ENCODE measurements at places on chromosomes 5 and 9.

DNA sequence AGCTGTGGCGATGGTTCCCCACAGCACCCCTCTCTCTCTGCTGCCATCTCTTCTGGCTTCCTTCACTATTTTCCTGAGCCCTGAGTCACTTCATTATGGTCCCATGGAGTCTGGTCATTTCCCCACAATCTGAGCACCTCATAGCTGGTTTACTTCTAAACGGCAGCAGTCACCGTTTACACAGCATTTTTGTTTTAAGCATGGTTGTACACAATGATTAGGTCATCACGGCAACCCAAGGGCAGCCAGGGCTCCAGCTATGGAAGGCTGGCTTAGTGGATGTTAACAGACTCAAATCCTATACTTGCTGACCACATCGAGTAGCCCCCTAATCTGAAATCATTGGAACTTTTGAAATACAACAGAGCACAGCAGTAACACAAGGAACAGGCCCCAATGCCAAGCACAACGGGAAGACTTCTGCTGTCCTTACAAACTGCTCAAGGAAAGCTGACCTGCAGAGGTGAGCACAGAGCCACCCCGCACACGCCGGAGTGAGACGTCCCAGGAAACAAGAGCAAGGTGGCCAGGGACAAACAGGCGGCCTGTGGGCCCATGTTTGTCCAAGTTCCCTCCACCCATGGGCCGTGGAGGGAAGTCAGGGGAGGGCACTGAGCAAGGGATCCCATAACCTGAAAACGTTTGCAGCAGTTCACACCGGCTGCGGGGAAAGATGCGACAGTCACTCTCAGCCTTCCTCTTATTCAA, 22.9 kb downstream of the CAMSAP1 start:
- DNase-seq: no peak

DNA sequence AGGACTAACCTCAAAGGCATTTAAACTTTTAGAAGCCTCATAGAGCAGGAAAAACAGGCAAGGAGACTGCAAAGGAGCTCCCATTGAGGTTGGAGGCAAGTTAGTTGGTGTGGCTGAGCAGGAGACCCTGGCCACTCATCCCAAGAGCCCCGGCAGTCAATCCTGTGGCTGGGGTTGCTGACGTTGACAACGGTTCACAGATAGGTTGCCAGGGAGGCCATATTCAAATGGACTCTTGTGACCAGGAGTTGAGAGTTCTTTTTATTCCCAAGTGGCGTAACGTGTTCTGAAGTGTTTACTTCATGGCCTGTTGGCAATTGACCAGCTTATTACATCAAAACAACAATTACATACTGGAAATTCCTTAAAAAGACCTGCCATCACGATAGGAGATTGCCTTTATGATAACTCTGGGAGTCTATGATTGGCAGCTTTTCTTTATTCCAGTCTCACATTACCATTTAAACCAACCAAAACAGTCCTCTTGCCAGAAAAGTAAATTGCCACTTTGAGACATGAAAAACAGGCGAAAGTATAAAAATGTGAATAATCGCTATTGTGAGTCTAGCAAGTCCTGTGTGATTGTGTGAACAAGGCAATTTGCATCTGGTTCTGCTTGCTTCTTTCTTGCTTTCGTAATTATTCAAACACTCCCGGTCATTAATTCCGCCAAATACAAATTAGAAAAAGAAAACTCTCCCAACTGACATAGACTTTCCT, 394.9 kb downstream of the MED10 start:
- DNase-seq: no peak

DNA sequence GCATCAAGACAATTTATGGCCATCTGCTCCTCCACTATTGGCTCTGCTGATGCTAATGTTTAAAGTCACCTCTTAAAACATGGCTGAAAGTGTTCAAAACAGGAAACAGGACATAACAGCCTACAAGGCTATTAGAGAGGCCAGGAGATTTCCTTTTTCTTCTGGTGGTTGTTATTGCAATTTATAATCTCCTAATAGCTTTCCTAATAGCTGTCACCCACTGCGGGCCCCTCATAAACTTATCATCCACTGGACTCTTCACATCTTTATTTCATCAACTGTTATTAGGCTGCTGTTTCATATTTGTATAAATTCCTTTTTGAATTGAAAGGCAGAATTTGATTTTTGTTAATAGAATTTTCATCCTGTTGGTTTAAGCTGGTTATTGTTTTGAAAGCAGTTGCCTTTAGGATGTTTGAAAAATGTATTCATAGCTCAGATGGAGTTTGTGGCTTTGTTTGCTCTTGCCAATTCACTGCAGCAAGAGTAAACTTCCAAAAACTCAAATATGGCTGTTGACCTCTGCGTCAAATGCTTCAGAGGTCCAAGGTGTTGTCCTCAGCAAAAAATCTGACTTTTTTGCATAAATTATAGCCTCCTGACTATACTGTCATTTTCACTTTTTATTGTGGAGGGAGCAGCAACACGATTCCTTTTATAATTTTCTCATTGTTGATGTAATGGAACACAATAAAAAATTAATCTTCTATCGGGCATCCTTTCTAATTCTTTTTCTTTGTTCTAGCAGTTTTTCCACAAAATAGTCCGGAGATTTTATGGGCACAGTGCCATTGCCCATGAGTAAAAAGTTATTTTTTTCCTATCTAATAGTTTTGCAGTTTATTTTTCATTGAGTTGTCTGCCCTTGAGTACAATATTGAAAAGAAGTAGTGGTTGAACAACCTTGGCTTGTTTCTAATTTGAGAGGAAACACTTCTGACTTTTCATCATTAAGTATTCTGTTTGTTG, 69.3 kb downstream of the MAT2B start:
- DNase-seq: no peak

- DNase-seq: no peak
These were observed 233.9 kb upstream of the TBCA start for GRCh38 chr5:78009937-78010527.

DNA sequence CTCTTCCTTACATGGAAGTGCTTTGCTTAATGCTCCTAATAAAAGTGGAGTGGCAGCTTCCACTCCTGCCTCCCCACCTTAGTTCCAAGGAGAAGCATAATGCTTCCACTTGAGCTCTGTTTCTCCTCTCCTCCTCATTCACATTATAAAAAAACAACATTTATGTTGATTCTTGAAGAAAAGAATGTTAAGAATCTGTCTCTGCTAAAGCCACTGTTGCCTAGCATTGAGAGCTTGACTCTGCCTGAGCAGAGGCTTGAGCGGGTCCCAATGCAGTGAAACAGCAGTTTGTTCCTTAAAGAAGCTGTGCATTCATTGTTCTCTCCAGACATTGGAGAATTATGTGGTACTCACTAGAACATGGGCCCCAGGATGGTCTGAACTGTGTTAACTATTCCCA, 101.5 kb upstream of the GHR start:
- no peak for DNase-seq

GRCh38 chr5:147406636-147407035, 103.2 kb downstream of the DPYSL3 start:
- no peak for DNase-seq

DNA sequence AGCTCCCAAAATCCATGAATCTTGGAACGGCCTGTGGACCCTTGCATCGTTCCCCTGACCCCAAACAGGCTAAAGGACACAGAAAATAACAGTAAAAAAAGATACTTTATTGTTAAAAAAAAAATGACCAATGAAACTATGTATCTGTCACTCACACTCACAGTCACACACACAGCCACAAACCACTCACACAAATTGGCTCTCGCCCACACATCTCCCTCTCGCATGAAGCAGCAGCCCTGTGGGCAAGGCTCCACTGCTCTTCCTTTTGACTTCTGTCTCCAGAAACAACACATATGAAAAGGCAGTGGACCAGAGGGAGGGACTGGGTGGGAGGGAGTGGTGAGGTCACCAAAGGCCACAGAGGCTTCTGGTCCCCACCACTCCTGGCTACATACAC, 56.6 kb downstream of the SLC36A1 start:
- no peak for DNase-seq

- DNase-seq: no peak
These were observed 34.4 kb downstream of the SARDH start for GRCh38 chr9:133703591-133704399.

- no peak for DNase-seq
These were observed 42.5 kb upstream of the ROR2 start for GRCh38 chr9:91992461-91993041.

DNA sequence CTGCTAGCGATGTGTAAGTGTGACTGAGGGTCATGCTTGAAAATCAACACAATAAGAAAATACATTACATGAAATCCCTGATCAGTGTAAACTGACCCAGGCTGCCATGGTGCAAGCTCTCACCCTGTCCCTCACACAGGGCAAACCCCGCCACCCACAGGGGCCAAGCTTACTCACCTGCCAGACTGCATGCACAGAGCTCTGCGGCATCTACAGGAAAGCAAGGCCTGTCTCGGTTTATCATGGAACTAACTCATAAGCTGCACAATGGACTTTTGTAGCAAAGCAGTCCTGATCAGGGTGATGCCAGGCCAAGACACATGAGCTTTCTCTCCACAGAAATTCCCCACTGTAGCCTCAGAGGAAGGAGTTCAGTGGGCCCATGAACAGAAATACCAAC, 9.7 kb downstream of the IPPK start:
- no peak for DNase-seq

- no peak for DNase-seq
These were observed 21.0 kb downstream of the DBH start for GRCh38 chr9:133657120-133657661.

DNA sequence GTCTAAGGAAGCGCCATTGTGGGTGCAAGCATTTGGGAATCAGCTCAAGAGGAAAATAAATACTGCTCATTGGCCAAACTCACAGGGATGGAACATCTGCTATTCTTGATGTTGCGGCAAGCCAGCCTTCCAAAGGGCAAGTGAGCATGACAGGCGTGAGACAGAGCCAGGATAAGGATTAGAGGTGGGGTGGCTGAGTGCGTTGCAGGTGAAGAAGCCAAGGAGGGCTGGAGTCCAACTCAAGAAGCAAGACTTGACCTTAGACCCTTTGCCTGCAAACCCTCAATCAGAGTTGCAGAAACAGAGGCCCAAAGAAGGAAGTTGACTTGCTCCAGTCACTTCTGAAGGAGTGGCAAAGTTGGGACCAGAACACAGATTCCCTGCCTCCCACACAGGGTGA, 79.4 kb downstream of the WWC1 start:
- no peak for DNase-seq

GRCh38 chr9:111298731-111299598, 31.1 kb downstream of the OR2K2 start:
- peak; percentile 39 for DNase-seq

DNA sequence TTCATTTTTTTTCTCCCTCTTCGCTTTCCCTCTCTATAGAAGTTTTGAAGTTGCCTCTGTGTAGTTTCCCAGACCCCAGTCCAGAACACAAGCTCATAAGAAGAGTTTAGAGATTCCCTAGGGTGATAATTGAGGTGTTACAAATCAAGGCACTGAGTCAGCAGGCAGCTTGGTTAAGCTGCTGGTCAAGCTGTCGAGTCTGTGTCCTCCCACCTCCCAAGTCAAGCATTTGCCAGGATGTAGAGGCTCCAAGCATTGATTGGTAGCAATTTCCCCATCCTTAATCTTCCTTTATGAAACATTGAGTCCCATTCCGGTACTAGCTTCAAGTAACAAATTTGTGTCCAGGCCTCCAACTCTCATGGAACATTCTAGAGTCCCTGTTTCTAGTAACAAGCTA, 47.5 kb upstream of the SLC1A1 start:
- no peak for DNase-seq

GRCh38 chr5:139774980-139775661, 20.5 kb upstream of the PSD2 start:
- peak; percentile 73 for DNase-seq

GRCh38 chr5:174288439-174288838, 242.9 kb downstream of the NSG2 start:
- DNase-seq: no peak

- DNase-seq: no peak
These were observed 148.8 kb downstream of the RAB3C start for GRCh38 chr5:58731641-58732040.

DNA sequence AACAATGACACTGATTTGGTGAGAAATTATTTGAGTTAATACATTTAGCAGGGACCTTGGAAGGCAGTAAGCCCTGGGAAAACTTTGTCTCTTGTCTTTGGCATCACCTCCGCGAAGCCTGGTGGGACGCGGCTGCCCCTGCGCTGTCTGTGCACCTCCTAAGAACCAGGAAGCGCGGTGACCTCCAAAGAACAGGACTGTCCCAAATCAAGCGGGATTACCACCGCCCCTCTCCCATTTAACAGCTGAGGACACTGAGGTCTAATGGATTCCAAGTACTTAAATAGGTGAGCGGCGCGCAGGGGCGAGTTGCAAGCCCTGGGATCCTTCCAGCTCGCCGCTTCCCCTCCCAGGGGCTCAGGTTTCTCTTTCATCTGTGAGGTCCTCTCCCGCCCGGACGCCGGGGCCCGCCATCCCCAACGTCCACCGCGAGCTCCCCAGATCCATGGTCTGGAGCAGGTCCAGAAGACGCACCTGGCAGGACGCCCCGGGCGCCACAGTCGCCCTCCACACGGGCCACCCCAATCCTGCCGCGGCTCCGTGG, 432 bp downstream of the STARD4 start:
- DNase-seq: no peak

DNA sequence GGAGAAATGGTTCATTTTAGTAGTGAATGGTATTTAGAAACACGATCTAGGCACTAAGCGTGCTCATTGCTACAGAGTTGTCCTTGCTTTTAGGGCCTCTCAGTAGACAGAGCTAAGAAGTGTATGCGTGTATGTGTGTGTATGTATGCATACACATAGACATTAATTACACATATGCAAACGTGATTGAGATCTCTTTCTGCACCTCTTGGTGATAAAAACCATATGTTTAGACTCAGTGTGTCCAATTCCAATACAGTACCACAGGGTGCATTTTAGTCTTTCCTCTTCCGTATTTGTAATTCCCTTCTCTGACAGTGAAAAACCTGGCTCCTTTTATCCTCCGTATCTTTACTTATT, 13.1 kb downstream of the TRIO start:
- DNase-seq: no peak

- no peak for DNase-seq
These were observed 29.7 kb downstream of the C9orf85 start for GRCh38 chr9:71941060-71941568.
